Psoas muscle (tissue), 8 donors: ENCODE measurements at places on chromosomes 4 and X.

GRCh38 chr4:114077610-114078009 is 98.2 kb upstream of the ARSJ start:
- no peak for DNase-seq

DNA sequence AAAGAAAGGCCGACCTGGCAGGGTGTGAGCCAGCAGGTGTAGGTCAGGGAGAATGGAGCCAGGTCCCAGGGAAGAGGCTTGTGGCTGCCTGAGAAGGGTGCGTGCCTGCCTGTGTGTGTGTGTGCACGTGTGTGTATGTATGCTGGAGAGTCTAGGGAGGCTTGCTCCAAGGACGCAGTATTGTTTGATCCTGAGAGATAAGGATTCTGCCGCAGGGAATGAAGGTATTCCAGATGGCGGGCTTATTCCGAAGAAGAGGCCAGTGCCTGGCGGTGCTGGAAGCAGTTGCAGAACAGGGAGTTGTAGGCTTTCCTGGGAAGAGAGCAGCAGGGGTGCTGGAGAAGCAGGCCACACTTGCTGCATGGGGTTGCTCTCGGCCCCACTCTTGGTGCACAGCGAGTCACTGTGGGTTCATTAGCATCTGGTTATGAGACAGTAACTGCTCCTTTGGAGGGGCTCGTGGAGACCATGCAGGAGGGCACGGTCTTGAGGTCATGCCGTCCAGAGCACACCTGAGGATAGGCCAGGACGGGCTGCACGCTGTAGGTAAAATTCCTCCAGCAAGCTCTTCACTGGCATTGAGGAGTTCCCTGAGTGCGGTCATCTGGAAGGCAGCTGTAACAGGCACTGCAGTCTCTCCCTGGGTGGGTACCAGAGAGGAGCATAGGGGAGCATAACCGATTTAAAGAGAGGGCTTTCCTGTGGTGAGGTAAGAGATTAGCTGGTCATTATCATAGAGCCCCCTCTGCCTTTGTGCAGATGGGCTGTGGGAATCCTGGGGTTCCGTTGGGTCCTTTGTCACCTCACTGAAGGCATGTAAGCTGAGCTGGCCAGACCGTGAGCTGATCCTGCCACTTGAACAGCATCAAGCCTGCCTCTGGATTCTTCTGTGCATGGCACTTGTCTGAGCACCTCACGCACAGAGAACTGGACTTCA is 29.9 kb upstream of the MSANTD1 start:
- peak; percentile 2 for DNase-seq

DNA sequence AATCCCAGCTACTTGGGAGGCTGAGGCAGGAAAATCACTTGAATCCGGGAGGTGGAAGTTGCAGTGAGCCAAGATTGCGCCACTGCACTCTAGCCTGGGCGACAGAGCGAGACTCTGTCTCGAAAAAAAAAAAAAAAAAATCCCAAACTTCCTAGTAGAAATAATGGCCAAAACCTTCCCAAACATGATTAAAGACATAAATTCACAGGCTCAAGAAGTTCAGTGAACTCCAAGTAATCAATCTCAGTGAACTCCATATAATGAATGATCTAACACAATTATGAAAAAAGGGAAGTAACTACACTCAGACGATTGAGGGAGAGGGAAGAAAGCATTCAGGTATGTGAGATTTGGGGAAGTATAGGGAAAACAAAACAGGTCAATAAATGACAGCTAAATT is 6.5 kb downstream of the FUNDC1 start:
- no peak for DNase-seq

- DNase-seq: no peak
Measured at GRCh38 chrX:97619499-97619898, 735.8 kb downstream of the RPA4 start.

DNA sequence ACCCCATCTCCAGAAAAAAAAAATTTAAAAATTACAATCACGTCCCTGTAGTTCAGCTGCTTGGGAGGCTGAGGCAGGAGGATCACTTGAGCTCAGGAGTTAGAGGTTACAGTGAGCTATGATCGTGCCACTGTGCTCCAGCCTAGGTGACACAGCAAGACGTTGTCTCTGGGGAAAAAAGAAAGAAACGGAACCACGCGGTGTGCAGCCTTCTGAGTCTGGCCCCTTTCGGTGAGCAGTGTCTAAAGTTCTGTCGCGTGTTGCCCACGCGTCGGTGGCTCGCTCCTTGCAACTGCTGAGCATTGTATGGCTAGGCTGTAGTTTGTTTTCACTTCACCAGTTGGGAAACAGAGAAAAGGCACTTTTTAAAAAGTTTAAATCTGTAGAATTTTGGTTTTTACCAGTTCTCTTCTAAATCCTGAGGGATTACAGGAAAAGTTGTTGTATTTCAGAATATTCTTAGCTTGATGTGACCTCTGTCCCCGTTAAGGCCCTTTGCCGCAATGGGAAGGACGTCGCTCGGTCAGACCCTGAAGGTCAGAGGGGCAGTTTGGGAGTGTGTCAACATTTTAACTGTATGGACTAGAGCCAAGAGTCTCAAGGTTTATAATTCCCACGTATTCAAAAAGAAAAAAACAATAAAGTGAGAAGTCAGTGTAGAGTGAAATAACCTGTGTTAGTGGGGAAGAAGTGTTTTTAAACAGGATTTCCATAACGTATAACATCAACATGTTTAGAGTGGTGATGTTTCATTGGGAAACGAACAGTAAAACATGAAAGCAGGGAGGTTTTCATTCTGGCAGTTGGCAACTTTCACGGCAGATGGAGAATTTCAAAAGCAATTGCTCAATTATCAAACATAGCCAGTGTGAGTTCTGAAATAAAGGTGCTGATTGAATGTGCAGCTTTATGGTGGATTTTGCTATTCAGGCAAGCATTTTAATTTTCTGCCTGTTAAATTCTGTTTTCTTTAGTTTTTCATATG is 45.8 kb upstream of the MSANTD1 start:
- DNase-seq: no peak

- DNase-seq: no peak
Measured at GRCh38 chr4:38181286-38181685, 221.1 kb downstream of the PTTG2 start.

DNA sequence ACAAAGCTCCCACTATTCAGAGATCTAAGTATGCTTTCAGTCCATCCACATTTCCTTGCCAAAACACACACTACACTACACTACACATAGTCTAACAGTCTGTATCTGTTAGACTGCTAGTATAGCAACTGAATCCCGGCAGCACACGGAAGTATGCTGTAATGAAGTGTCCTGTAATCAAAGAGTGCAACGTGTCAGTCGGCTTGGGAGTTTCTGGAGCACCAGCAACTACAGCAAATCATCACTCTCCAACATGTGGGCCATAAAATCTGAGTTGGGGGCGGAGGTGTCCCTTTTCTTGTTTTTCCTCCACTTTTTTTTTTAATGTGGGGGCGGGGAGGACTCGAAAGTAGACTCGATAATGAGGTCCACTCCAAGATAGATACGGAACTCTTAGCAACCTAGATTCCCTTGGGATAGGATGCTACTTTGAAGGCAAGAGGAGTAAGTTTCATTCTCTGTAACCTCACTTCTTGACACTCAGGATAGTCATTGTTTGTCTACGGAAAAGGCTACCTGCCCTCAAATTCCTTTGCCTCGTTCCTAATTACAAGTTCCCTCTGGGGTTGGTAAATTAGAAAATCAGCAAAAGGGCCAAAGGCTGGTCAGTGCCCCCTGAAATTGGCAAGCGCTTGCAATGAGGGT is 722 bp downstream of the SLC10A7 start:
- no peak for DNase-seq

DNA sequence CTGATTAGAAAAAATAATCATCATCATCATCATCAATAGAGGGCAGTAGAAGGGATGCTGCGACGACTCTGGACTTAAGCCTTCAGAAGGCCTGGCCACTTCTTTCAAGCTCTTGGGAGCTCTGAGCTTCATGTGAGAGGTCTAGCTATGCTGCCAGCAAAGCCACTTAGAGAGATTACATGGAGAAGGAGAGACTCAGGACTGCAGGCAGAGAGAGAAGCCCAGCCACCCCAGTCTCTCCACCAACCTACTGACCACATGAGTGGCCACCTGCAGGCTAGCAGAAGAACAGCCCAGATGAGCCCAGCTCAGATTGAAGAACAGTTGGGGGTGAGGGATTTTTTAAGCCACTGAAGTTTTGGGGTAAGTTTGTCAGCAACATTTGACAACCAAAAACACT is 17.1 kb upstream of the TMEM150C start:
- DNase-seq: no peak

- DNase-seq: no peak
Measured at GRCh38 chr4:116501954-116502353, 583.4 kb downstream of the TRAM1L1 start.

GRCh38 chr4:82811838-82812341 is 13.3 kb upstream of the SCD5 start:
- DNase-seq: no peak

GRCh38 chr4:20813700-20814099 is 113.4 kb downstream of the PACRGL start:
- no peak for DNase-seq

DNA sequence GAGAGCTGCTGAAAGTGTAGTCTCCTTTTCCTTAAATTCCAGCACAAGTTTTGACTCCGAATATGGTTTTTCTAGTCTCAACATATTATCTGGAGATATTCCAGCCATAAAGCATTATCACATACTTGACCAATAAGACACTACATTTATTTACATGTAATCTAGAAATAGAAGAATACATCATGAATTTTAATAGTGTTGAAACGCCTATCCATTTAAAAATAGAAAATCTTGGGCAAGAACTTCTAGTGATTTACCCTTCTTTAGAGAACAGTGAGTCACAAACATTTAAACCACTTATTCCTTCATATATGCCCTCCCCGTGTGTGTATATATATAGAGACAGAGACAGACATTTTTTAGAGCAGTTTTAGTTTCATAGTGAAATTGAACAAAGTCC is 161.5 kb downstream of the SOWAHB start:
- no peak for DNase-seq

DNA sequence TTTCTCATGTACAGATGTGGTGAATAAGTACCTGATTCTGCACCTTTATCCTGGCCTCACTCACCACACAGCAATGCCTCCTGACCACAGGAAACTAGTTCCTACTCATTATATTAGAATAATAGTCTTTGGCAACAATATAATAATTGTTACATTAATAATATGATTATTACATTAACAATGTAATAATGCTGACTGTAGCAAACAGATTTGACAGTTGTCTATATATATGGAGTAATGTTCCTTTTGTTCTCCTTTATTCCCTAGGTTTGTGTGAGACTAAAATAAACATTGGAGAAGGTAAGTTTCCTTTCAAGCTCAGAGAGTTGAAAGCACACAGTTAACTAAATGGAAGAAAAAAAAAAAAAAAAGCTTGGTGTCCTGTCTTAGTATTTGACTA is 40.6 kb upstream of the NAA11 start:
- no peak for DNase-seq

- no peak for DNase-seq
Measured at GRCh38 chrX:10172877-10173276, 16.1 kb downstream of the CLCN4 start.

DNA sequence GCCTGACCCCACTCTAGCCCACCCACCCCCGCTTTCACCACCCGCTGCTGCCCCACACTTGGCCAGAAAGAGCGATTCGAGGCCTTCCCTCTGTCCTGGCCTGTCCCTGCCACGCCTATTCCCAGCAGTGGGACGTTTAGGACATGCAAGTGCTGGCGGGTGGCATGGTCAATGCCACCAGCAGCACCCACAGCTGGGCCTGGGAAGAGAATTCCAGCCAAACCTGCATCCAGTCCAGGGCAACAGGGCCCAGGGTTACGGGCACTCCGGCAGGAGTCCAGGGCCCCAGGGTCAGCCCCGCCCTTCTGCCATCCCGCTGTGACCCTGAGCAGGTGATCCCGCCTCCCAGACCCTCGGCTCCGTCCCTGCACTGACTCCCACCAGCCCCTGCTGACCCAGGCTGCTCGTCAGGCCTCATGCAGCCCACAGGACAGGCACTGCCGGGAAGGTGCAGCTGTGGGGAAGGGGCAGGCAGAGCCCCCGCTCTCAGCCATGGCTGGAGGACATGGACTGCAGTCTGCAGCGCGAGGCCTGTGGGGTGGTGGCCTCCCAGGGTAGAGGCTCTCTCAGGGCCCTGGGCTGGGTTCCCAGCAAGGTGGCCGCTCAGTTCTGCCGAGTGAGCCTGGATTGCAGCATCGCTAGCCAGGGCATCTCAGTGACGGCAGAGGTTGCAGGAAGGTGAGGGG is 6.8 kb upstream of the HTRA3 start:
- DNase-seq: no peak

DNA sequence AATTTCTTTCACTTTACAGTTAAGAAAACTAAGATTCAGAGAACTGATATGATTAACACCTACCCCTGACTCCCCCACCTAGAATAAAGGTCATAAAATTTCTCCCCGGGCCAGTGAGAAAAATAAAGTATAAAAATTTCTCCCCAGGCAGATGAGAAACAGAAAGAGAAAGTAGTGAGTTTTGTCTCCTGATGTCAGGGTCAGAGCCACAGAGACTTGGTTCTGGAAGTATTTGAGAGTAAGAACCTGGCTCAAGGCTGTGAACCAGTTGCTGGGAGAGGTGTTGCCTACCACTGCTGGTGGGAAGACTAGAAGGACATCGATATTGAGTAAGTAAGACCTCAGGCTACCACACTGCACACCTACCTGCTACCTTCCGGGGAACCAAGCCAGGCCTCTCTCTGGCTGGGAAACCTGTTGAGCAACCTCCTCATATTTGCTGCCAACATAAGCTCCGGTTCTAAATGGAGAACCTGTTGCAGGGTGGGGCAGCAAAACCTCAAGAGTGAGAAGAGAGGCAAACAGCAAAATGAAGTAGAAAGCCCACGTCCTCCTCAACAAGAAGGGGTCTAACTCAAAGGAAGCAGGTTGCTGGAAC is 104.2 kb upstream of the PUDP start:
- no peak for DNase-seq

- DNase-seq: no peak
Measured at GRCh38 chr4:23888421-23889319, 1.2 kb downstream of the PPARGC1A start.

GRCh38 chr4:36823199-36823967 is 421.2 kb upstream of the NWD2 start:
- DNase-seq: no peak

- no peak for DNase-seq
Measured at GRCh38 chr4:153233761-153234371, 29.6 kb downstream of the TRIM2 start.

DNA sequence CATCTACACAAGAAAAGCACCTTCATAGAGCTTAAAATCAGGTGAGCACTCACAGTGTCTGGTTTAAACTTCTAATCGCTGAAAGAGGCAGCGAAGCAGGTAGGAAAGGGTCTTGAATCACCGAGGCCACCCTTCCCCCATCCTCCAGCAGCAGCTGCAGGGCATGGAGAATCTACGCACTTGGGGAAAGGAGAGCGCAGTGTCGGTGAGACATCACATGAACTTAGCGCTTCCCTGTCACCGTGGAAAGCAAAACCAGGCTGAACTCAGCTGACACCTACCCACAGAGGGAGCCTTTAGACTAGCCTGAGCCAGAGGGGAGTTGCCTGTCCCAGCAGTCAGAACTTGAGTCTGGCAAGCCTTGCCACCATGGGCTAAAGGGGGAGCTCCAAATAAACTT is 197.2 kb upstream of the ZFP42 start:
- DNase-seq: no peak

- DNase-seq: no peak
Measured at GRCh38 chrX:29397506-29397905, 810.3 kb downstream of the IL1RAPL1 start.

- DNase-seq: no peak
Measured at GRCh38 chr4:155403886-155404285, 27.1 kb upstream of the MAP9 start.
